ENCODE measurements at places on chromosomes 16 and 17.

GRCh38 chr16:14538604-14539003, 91.5 kb downstream of the PARN start:
- DNase-seq = no peak

DNA sequence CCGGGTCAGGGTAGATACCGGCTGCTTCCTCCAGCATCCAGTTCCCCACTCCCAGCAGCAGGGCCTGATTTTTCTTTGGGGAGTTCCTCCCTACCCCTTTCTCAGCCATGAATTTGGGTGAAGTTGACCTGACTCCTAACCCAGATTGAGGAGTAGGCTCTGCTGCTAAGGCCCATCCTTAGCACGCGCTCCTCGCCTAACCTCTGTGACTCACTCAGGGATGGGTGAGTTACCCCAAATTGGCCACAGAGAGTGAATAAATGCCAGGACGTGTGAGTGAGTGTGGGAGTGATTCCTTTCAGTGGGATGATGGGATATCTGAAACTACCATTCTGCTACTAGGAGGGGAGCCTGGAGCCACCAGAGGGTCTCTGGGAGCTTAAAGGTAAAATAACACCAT, 28.9 kb upstream of the ABCC12 start:
- DNase-seq = no peak

DNA sequence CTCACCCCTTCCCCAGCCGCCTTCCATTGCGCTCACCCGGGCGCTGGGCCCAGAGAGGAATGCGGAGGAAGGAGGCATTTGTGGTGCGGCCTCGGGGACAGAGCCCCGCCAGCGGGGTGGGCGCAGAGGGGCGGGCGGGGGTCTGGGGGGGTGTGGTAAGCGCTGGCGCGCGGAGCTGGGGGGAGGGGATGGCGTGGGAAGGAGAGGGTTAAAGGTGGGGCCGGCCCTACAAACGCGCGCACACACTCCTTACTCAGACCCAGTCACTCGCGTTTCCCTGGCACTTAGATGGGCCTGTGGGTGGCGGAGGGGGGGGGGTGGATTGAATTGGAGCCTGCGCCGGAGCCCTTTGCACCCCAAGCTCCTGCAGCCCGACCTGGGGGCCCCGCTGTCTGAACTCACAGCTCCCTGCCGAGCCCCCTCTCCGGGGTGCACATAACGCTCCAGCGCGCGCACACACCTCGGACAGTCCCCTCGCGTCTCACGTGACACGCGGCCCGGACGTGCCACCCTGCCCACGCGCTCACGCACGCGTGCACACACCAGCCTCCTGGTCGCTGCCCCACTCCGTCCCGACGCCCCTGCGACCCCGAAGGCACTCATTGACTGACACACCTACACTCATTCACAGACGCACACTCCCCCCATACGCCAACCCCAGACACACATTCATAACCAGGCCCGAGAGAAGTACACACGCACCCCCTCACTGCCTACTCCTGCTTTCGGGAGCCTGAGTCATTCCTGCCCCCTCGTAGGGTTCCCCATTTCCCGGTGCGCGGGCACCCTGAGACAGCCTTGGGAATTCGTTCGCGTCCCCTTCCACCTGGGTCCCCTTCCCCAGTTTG, 844 bp downstream of the TBKBP1 start:
- DNase-seq = no peak

DNA sequence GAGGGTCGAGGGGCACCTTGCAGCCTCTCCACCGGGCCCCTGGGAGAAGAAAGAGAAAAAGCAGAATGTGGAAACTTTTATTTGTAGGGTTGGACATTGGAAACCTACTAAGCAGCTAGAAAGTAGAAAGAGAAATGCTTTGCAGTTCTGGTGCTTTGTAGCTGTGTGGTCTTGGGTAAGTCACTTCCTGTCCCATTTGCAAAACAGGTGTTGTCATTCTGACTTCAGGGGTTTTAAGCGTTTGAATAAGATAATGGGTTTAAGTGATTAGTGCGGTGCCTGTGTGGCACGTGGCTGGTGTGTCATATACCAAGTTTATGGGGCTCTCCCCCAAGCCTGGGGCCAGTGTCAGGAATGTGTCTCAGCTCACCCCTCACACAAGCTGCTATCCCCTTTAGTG, 1.6 kb downstream of the CA4 start:
- DNase-seq = no peak

GRCh38 chr17:78979780-78980623, at the start of gene LGALS3BP:
Gene LGALS3BP (minus strand): TSS chr17:78979923. CDS start chr17:78977191, 2,732 bp downstream.
- peak; percentile 88 for DNase-seq

GRCh38 chr17:35743626-35744328, 9.3 kb downstream of the GAS2L2 start:
- no peak for DNase-seq

All from NCI-H526 (cell line).